ENCODE measurements at places on chromosomes 7 and 10.

GRCh38 chr7:69467826-69468225 lies 130.4 kb upstream of the AUTS2 start:
- DNase-seq, result no peak

GRCh38 chr7:129908181-129908580 lies 44.6 kb downstream of the UBE2H start:
- no peak for DNase-seq

DNA sequence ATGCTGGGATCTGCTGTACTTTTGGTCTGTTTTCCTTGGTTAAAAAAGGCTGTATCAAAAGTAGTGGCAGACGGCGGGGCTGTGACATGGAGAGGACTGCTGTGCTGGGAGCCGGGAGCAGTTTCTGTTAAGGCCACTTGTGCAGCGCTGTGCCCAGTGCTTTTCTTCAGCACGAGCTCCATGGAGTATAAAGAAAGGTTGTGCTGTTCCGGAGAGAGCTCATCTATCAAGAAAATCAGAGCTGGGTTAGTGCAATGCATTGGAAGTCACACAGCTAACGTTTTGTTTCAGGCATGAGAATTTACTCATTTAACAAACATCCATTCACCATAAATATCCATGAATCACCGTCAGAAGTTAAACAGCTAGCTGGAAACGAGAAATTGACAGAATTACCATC lies 62.0 kb downstream of the KIAA1549 start:
- no peak for DNase-seq

DNA sequence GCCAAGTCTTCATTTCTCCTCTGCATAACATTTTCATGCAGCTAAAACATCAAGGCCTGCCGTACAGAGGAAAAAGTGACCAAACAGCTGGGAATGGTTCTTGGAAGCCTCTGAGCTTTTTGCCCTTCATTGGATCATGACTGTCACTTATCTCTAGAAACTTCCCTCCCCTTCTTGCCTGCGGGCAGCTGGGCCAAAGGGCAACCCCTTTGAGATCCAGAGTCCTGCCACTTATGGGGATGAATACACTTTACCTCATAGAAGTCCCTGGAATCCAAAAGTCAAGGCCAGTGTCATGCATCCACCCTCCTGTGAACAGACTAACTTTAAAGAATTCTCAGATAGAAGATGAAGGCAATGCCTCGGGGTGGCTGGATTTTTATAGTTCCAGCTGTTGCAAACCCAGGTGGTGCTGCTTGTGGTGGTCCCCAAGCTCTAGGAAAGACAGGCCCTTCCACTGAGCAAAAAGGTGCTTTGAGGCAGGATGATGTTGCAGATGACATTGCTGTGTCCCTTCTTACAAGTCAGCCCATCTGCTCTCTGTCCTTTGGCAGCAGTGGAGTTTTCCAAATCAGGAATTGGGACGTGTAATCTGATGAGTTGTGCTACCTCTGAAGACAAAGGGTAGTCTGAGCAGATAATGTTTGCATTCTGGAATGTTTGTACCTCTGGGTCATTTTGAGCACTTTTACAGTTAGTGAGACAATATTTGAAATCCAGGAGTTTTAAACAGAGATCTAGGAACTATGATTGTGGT lies 64.2 kb downstream of the LRMDA start:
- DNase-seq, result no peak

DNA sequence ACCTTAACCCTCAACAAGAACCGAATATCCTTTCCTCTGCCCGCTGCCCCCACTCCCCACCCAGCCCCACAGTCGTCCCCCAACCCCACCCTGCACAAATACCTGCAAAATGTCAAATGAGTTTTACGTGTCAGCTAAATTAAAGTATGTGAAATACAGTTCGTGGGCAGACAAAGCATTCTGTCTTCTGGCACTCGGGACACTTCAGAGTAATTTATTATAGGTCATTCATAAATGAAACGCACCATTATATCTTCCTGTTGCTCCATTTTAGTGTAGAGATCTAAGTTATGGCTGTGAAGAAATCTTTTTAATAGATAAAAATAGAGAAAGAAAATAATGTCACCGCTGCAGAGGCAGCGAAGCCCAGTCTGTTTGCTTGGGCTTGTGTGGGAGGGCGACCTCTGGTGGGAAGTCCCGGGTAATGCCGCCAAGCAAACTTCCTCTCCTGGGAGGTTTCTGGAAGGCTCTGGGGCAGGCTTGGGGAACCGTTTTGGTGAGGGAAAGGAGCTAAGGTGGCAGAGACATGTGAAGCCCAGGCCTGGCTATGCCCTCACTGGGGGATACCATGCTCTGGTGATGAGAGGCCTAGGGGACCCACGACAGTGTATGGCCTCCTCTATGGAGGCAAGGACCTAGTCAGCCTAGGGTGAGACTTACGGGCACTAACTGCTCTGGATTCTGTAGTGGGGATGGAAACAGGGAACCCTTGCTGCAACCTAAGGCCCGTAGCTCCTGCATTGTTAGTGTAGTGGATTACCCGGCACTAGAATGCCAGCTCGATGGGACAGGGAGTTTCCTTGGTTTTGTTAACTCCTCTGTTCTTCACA lies 604.9 kb downstream of the LRMDA start:
- DNase-seq, result peak; percentile 45

- no peak for DNase-seq
These were observed 14.2 kb downstream of the HK1 start for GRCh38 chr10:69292459-69292858.

DNA sequence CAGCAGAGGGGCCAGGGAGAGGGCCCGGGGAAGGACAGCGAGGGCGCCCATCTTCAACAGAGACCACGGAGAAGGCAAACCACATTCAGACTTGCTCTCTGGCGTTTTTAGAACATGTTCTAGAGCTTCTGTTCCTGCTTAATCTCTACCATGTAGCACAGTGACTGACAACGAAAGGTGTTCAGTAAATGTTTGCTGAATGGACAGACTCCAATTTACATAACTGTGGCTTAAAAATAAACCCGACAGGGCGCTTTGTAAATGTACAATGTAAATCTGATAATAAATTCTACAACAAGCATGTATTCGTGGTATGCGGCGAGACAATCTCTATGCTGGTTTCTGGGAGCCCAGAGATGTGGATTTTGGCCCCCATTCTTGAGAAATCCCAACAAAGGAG lies 10.5 kb downstream of the ADARB2 start:
- no peak for DNase-seq

DNA sequence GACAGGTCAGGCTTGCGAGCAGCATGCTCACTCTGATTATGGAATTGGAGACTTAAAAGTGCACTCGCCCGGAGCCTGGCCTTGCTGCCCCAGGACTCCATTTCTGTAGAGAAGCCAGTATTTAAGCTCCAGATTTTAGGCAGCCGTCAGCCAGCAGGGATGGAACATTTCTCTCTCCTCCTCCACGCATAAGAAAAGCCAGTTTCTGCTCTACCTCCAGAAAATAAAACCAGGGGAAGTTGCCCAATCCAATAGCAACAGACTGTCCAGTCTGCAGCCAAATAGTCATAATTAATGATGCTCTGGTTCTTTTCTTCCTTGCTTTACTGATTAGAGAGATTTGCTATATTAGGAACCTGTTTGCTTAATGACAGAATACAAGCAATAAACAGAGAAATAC lies 203.2 kb downstream of the GFRA1 start:
- DNase-seq, result no peak

DNA sequence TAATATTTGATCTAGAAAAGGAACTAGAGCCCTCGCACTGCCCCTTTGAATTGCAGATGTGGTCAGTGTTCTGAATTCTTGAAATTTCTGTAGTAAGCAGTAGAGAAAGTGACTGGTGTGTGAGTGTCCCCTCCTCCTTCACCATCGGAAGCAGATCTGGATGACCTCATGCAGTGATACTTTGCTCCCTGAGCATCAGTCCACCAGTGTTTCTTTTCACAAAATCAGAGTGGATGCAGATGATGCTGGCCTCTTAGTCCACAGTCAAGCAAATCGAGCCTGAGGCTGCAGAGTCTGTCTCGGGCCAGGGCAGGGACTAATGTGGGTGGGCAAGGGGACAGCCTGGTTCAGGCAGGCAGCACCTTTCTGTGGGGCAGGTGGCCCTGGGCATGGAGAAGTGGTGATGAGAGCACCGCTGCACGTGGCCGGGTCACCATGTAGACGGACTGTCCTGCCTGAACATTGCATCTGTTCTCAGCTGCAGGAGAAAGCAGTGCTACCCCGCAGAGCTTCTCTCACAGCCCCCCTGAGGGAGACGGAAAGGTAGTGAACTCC lies 5.4 kb downstream of the INSIG1 start:
- no peak for DNase-seq

DNA sequence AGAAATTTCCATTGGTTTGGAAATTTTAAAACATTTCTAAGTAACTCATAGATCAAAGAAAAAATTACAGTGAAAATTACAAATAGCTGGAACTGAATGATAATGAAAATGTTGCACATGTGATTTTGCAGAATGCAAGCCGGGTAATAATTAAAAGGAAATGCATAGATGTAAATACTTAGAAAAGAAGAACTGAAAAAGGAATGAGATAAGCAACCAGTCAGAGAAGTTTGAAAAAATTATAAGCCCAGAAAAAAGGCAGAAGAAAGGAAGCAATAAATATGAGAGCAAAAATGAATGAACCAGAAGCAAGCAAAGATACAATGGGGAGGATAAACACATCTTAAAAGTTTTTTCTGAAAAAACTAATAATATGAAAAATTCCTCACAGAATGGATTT lies 3.2 kb upstream of the TMEM273 start:
- no peak for DNase-seq

- peak; percentile 4 for DNase-seq
These were observed 376.0 kb downstream of the SORCS3 start for GRCh38 chr10:105017116-105017515.

DNA sequence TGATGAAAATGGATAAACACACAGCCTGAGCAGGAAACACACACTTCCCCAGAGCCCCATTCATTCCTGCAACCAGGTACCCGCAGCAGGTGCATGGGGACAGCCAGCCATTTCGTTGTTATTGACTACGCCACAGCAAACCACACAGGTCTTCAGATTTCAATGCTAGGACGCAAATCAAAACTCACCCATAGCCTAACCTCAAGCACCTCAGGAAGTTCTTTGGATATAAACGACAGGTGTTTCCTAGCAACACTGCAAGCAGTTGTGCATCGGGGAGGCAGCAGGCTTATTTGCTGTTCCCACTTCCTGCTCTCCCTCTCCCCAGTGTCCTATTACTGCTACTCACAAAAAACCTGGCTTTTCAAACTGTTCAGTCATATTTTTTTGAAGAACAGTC lies 176.5 kb upstream of the FRMD4A start:
- DNase-seq, result no peak

DNA sequence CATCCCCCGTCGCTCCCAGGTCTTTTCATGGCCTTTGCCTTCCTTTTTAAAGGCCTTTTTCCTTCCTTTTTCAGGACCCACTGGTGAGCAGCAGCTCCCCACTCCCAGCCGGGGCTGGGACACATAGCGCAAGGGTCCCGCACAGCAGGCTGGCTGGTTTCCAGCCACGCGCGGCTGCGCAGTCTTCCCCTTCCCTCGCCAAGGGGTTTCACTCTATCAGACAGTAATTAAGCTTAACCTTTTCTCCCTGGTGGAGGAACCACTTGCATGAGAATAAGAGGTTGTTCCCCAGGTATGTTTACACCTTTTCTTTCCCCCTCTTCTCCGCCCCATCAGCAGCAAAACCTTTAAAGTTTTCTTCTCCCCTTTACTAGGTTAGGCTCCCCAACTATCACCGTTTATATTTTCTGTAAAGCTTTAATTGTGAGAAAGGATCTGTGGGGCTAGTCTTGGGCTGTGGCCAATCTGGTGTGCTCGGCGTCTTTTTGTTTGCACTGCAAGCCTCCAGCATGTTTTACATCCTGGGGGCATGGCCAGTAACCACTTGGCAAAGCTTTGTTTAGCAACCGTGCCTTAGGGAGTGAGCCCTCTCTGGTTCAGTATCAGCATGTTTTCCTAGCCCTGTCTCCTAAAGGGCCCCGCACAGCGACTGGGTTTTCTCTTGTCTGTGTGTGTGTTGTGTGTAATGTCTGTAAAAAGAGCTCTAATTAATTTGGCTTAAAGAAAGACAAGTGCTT lies 219.6 kb downstream of the PHF14 start:
- no peak for DNase-seq

GRCh38 chr10:45404770-45405120 lies 30.7 kb downstream of the ALOX5 start:
- no peak for DNase-seq

- no peak for DNase-seq
These were observed 203.6 kb upstream of the PRSS58 start for GRCh38 chr7:142461437-142461836.

DNA sequence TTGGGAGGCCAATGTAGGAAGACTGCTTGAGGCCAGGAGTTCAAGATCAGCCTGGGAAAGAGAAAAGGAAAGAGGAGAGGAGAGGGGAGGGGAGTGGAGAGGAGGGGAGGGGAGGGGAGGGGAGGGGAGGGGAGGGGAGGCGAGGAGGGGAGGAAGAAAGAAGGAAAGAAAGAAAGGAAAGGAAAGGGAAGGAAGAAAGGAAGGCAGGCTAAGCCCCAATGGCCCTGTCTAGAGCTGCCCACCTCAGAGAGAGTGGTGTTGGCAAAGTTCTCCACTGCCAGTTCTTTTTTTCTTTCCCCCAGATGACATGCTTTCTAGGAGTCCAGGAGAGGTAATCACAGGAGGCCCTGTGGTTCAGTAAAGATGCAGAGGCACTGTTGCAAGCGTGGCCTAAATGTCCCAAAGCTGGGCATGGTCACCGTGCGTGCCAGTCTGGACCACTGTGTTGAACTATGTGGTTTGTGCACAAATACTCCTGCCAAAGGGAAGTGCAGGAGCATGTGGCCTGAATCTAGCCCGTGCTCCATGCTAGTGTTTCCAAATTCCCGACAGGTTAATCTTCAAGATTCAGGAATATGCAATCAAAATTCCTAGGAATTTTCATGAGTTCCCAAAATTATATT lies 39.7 kb downstream of the ODAD2 start:
- no peak for DNase-seq

- no peak for DNase-seq
These were observed 5.0 kb upstream of the LRIT2 start for GRCh38 chr10:84230359-84230758.

DNA sequence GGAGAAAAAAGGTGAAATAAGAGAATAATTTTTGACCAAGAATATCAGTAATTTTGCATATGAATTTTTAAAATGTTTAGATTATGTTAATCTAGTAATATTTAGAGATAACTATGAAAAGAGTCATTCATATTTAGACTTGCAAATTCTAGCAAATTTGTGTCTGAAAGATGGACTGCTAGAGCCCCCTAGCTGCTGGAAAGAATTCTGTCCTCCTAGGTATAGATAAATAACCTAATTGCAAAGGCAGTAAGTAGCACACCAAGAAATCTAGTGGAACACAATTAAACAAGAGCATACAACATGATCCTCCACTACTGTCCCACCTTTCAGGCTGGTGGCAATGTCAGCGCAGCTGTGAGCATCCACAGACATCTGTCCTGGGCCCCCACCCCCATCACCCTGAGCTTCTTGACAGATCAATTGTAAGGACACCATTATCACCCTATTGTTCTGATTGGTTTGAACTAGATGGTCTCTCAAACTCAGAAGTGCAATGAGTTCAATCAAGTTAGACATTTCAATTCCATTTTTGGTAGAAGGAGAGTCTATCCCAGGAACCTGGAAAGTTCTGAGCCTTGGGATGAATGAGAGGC lies 15.0 kb upstream of the GFRA1 start:
- no peak for DNase-seq

Measured in stimulated activated CD4-positive, alpha-beta T cell treated with anti-CD3 and anti-CD28 coated beads, Interleukin-2, amount 100 ng/mL, for 24 hours (primary cell).